GM04503 (cell line): ENCODE measurements at places on chromosomes 12 and 14.

- no peak for DNase-seq
Measured at GRCh38 chr12:124888260-124888659, 24.6 kb upstream of the SCARB1 start.

- DNase-seq: no peak
Measured at GRCh38 chr12:98332642-98333041, 182.7 kb upstream of the TMPO start.

GRCh38 chr14:76647697-76648298, 113.5 kb upstream of the VASH1 start:
- DNase-seq: peak; percentile 11

GRCh38 chr14:103156651-103157378, 33.6 kb downstream of the TNFAIP2 start:
- DNase-seq: no peak

DNA sequence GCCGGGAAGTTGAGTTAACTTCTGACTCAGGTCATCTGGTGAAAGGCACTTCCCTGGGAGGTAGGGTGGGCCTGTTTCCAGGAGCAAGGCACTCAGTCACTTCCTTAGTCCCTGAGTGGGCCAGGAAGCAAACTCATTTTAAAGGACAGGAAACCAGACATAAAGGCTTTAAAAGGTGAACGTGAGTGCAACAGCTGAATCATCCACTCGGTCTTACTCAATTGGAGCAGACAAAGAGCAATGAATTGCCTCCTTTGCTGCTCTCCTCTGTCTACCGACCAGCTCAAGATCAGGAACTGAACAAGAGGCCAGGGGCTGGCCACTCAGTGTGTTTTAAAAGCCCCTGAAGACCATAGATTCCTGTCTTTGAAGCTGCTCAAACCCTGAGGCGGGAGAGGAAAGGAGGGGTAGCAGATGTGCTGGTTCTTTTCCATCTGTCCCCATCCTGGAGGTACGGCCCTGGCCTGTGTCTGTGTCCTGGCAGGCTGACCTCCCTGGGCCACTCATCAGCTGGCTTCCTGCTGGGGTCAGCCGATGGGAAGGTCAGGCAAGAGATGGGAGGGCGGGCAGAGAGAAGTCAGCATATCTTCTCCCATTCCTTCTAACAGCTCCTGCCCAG, 148.9 kb downstream of the PPM1H start:
- DNase-seq: peak; percentile 87

DNA sequence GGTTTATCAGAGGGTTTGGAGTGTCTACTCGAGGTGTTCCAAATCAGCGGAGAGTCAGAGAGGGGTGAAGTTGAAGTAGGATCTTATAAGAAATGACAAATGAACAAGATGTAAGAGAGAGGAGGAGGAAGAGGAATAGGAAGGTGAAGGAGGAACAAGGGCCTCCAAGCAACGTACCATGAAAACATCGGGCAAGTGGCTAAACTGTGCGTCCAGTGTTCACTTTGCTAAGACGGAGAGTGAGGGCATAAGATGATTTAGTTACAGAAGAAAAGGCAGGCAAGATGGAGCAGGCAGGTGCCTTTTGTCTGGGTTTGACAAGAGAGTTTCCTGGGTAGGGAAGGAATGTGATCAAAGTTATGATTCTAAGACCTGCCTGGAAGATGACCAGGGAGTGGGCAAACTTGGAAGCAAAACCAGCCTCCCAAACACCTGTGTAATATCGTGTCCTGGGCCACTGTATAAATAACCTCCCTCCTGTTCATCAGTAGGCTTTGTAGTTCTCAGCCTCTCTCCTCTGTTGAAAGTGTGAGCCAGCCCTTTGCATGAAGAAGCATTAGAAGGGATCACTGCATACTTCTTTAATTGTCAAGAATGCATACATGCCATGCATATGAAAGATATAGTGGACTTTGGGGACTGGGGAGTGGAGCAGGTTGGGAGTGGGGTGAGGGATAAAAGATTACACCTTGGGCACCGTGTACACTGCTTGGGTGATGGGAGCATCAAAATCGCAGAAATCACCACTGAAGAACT, 111.4 kb downstream of the ZFP36L1 start:
- DNase-seq: no peak

DNA sequence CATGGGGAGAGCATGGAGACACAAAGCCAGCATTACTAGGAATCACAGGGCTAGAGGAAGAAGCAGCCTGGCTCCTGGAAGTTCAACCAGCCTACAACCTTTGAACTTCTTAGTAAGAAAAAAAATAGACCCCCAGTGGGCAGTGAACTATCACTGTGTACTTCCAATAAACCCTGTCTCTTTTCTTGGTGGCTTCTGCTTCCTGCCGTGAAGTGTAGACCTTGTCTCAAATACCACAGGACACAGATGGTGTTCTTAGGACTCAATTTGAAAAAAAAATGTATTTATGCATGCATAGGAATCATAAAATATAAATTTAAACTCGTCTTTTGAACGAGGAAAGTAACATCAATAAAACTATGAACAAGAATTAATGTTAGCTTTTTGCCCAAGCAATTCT, 3.6 kb upstream of the PTGER2 start:
- no peak for DNase-seq

GRCh38 chr14:28608443-28608842, 158.1 kb upstream of the FOXG1 start:
- DNase-seq: no peak
